ENCODE measurements at places on chromosomes 4 and X.

GRCh38 chr4:74228691-74229640 lies 71.0 kb downstream of the MTHFD2L start:
- DNase-seq = no peak

GRCh38 chr4:113094802-113095201 lies 45.3 kb downstream of the ANK2 start:
- DNase-seq = no peak

DNA sequence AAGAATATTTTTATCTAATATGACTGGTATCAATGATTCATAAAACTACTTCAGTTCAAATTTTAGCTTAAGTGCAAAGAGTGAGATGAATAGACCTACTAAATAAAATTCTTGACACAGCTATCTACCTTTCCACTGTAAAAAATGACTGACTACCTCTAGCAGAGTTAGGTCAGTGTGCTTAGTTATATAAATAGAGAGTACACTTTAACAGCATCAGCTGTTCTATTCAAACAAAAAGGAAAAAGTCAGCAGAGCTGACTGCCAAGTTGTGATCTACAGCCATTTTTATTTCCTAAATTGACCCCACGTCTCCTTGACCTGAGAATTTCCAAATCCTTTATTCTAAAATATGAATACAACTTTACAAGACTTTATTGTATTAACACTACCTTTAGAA lies 262.4 kb downstream of the CAMK2D start:
- DNase-seq = no peak

- no peak for DNase-seq
Measured at GRCh38 chrX:141642979-141643378, 53.5 kb downstream of the SPANXA2 start.

- DNase-seq = no peak
Measured at GRCh38 chrX:49192722-49193328, 6.7 kb upstream of the PRICKLE3 start.

DNA sequence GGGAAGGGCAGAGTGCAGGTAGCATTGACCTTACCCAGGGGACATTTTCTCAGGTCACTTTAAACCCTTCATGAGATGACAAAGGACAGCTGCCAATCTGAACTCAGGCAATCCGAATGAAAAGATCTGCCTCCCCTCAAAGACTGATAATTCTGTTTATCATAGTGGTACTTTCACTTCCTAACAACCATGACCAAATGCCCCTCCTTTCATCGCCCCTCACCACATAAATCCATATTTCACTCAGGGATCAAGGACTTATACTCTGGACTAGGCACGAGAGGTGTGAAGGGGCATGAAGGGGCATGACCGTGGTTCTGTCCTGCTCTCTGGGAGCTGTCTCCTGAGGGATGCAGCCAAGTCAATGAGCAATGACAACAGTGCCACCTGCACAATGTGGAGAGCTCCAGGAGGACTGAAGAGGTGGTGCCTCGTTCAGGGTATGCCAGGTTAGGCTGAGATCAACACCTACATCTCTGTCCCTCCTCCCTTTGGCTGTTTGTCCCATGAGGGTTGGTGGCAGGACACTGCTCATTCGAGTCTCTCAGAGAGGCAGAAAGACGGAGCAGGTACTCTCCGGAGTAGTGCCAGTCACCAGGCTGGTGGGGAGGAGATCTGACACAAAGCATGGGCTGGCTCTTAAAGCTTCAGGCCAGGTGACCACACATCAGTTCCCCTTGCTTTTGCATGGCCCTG lies 12.5 kb downstream of the HS3ST1 start:
- no peak for DNase-seq

DNA sequence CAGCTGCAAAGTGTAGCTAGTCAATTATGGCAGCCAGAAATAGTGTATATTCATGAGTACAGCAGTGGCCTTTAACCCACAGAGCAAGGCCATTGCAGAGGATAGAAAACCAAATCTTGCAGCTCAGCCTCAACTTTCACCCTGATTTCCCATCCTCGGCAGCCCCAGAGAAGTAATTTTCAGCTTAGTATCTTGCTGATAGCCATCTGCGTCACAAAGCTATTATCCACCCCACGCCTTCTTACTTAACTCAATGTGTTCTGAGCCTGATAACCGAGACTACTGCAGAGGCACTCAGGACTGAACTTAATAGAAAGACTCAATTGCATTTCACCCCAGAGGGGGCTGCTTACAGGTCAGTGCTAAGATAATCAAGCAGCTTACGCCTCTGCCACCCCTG lies 174.5 kb upstream of the MAOA start:
- no peak for DNase-seq
